ENCODE measurements at places on chromosomes 3 and 15. TPM values are rescaled to one million over a fixed set of nuclear protein-coding genes. Genes with fewer than 3 reads are reported as not detected.

DNA sequence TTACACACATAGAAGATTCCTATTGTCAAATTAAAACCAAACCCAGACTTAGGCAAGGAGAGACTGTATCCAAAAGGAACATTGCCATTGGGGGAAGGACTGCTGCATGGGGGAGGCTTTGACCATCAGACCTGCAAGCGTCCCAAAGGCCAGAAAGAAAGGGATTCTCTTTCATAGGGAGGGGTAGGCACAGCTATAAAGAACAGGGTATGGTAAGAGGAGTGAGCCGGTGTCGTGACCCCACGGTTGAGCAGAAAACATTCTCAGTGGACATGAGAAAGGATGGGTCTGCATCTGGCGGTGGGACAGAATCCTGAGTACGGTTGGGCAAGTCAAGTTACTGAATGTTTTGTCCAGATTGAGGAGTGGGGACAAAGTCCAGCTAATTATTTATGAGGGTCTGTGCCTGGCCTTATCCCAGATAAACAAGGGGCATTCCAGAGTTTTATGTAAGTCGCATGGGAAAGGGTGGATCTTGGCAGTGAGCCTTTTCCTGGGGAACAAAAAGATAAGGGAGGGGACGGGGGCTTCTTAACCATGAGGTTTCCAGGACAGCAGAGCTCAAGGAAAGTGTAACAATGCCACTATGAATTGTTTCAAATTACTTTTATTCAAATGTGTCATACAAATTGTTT, 357.8 kb downstream of the OCA2 start:
- H3K4me3 ChIP-seq, result no peak overlapping the region
- no peak overlapping the region for H3K27ac ChIP-seq
- no peaks in the 10 kb centered on the region for H3K4me1 ChIP-seq

DNA sequence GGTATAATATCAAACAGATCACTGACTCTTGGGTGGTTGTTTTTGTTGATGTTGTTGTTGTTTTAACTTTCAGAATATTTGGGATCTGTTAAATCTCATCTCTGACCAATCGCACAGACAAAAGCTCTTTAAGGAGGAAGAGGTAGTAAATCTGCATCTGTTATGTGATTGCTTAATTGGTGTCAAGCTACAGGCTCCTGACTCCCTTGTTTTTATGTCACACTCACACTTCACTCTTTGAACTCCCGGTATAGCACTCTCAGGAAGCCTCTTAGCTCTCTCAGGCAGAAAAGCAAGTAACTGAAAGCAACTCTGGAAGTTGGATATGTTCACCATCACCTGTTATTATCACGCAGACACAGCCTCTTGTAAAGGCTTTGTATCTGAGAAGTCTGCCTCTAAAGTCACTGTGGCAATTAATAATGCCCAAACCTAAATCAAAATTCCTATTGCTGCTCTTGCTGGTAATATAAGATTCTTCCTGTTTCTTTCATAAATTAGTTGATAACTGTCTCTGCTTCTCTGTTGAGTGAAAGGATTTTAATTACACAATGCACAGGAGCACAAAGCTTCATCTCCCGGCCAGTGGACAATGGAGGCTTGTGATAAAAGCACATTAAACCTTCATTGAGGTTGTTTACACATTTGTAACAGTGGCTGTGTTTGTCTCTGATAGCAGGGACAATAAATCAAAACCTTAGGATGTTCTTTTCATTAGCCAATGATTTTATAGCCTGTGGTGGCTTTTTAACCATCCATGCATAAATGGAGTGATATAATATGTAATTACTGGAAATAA, 576.7 kb downstream of the MFSD1 start:
- no peaks in the 10 kb centered on the region for H3K4me1 ChIP-seq
- H3K27me3 ChIP-seq, result no peaks in the 10 kb centered on the region
- no peak for DNase-seq
- no peaks in the 10 kb centered on the region for H3K36me3 ChIP-seq
- no peak overlapping the region for H3K27ac ChIP-seq
- no peak overlapping the region for H3K4me3 ChIP-seq

DNA sequence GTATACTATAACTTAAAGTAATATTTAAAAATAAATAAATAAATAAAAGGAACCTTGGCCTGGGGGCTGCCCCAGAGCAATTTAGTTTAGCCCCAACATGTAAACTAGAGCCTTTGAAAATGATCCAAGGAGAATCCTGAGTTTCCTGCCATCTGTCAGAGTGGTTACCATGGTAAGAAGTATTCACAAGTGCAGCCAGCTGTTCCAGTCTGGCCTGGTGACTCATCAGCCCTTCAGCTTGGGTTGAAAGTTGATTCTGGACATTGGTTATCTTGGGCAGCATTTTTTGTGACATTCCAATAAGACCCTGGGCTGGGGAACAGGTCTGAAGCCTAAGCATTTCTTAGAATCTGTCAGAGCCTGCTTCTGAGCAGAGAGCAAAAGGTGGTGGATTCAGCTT, 72.7 kb upstream of the LRTM1 start:
- no peak overlapping the region for H3K4me3 ChIP-seq
- H3K36me3 ChIP-seq, result no peaks in the 10 kb centered on the region
- no peaks in the 10 kb centered on the region for H3K27me3 ChIP-seq
- no peak overlapping the region for H3K27ac ChIP-seq

- no peak overlapping the region for H3K27ac ChIP-seq
- no peak for DNase-seq
- no peak overlapping the region for H3K4me3 ChIP-seq
- H3K4me1 ChIP-seq, result no peaks in the 10 kb centered on the region
- no peaks in the 10 kb centered on the region for H3K27me3 ChIP-seq
Measured at GRCh38 chr3:15313461-15313860, 18.9 kb downstream of the SH3BP5 start.

- no peaks in the 10 kb centered on the region for H3K36me3 ChIP-seq
- H3K27ac ChIP-seq, result peak overlapping the region; percentile 47
- peak overlapping the region; percentile 29 for H3K4me3 ChIP-seq
Measured at GRCh38 chr3:184134746-184135148, 411 bp upstream of the EIF2B5 start.

DNA sequence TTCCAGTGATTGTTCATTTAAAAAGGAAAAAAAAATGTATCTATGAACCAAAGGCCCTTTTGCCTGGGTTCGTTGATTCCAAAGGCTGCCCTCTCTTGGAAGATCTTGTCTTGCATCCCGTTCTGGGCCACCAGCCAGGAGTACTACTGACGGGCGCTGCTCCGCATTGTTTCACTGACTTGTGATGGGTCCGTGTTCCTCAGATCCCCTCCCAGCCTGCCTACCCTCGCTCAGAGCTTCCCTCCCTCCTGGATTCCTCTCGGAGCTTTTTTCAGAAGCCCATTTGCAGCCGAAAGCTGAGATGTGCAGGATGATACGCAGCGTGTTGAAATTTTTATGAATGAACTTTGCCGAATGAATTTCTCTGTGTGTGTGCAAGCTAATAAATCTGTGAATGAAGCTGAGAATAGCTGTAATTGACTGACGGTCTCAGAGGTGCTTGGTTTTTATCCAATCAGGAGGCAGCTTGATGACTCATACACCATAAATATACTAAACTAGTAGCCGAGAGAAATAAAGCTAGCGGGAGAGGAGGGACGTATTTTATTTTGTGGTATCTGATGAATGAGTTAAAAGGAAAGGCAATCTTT, at the start of gene SHC4:
Gene SHC4, minus strand, starts transcription at position 396 of the 590 bp plus-strand sequence. CDS start 904 bp downstream, outside the sequence.
- peaks cover 3% of the 10 kb centered on the region for H3K4me1 ChIP-seq
- H3K36me3 ChIP-seq, result no peaks in the 10 kb centered on the region
- H3K27me3 ChIP-seq, result no peaks in the 10 kb centered on the region
- peak within 1 kb of the TSS; percentile 36 for H3K4me3 ChIP-seq
- peak; percentile 90 for DNase-seq
- peak within 1 kb of the TSS; percentile 1 for H3K27ac ChIP-seq

DNA sequence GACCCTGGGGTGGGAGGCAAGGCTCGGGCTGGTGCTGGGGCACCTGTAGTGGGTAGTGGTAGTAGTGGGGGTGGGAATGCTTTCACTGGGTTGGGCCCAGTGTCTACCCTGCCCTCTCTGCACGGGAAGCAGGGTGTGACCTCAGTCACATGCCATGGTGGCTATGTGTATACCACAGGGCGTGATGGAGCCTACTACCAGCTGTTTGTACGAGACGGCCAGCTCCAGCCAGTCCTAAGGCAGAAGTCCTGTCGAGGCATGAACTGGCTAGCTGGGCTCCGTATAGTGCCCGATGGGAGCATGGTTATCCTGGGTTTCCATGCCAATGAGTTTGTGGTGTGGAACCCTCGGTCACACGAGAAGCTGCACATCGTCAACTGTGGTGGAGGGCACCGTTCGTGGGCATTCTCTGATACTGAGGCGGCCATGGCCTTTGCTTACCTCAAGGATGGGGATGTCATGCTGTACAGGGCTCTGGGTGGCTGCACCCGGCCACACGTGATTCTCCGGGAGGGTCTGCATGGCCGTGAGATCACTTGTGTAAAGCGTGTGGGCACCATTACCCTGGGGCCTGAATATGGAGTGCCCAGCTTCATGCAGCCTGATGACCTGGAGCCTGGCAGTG, 5.2 kb downstream of the DALRD3 start:
- H3K27ac ChIP-seq, result no peak overlapping the region
- DNase-seq, result no peak
- peaks cover 37% of the 10 kb centered on the region for H3K36me3 ChIP-seq
- H3K27me3 ChIP-seq, result no peaks in the 10 kb centered on the region
- no peak overlapping the region for H3K4me3 ChIP-seq
- H3K4me1 ChIP-seq, result peaks cover 6% of the 10 kb centered on the region

DNA sequence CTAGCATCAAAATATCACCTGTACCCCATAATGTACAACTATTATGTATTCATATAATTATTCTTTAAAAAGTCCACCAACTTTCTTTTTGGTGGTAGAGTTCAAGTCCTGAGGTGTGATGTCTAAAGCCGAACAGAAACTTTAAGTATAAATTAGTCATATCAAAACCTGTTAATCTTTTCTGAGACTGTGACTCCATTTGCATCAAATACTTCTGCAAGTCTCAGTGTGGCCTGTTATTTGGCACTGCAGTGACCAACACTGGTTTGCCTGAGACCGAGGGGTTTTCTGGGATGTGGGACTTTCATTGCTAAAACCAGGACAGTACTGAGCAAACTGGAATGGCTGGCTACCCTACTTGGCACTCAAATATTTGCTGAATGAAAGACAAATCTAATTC, 7.3 kb downstream of the NGLY1 start:
- no peak for DNase-seq
- peaks cover 2% of the 10 kb centered on the region for H3K36me3 ChIP-seq
- no peaks in the 10 kb centered on the region for H3K27me3 ChIP-seq
- H3K4me3 ChIP-seq, result no peak overlapping the region
- no peaks in the 10 kb centered on the region for H3K4me1 ChIP-seq

DNA sequence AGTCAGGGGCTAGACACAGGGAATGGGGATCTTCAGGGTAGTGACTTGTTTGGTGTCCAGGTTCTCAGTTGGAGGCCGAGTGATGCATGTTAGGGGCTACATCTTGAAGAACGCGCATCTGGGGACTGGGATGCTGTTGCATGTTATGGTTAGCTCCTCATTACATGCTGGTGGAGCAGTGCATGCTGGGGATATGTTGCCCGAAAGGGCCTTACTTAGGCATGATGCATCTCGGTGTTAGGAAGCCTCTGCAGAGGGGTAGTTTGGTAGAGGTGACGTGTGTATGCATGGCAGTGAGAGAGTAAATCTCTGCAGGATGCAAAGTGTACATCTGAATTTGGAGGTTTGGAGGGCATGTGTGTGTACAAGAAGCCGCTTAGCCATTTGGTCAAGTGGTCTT, 2.4 kb downstream of the EIF4G1 start:
- peaks cover 26% of the 10 kb centered on the region for H3K36me3 ChIP-seq
- H3K4me1 ChIP-seq, result peaks cover 23% of the 10 kb centered on the region
- no peak for DNase-seq
- H3K4me3 ChIP-seq, result peak overlapping the region; percentile 98
- no peaks in the 10 kb centered on the region for H3K27me3 ChIP-seq

DNA sequence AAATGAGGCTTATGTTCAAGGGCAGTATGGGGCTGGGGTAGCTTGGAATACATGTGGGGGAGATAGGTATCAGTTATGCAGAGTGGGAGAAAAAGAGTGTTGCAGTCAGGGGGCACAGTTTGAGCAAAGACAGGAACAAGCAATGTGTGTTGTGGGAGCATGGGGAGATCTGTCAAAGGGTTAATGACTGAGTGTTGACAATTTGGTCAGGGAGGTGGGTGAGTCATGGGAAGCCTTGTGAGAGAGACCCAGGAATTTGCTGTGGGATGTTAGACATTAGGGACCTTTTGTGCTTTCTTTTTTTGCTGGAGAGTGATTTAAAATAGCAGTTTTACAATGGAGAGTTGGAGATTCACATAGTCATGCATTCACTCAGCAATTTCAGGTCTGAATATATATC, 221.6 kb upstream of the NR2E3 start:
- peaks cover 6% of the 10 kb centered on the region for H3K4me1 ChIP-seq
- H3K4me3 ChIP-seq, result no peak overlapping the region
- no peaks in the 10 kb centered on the region for H3K36me3 ChIP-seq
- no peaks in the 10 kb centered on the region for H3K27me3 ChIP-seq

The UTS2B gene
- 0.99 TPM for total RNA-seq

The OXNAD1 gene
- total RNA-seq, result 7.4 TPM

The DNAJB11 gene
- 37.5 TPM for total RNA-seq

The CPEB1 gene
- total RNA-seq, result 62.3 TPM

The ARRDC4 gene
- 39.8 TPM for total RNA-seq

The GPR149 gene
- total RNA-seq, result not detected

The FBLN2 gene
- 138 TPM for total RNA-seq
